Activated naive CD8-positive, alpha-beta T cell treated with anti-CD3 and anti-CD28 coated beads, Interleukin-2, amount 10 ng/mL, durations not matched to agents 7 days and 5 days (primary cell): ENCODE measurements at places on chromosomes 1 and 21. TPM values are rescaled to one million over a fixed set of nuclear protein-coding genes. Genes with fewer than 3 reads are reported as not detected.

The CFAP141 gene
- total RNA-seq = not detected

The NECAP2 gene
- total RNA-seq = 111 TPM

DNA sequence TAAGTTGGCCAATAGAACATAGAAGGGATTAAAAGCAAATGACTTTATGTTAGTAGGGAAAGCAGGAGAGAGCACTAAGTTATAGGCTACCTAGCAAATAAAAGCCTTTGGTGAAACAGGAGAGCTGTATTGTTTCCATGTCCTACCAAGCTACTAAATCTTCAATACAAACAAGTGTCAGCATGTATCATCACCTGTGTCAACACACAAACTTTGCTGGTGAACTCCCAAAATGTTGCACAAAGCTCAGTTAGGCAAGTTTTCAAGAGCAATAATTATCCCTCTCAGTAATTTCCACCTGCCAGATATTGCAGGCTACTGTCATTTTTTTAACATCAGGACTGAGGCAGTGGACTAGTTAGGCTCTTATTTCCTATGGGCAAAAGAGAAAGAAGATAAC is 77.7 kb upstream of the ADAM30 start:
- no peak overlapping the region for H3K4me3 ChIP-seq
- H3K36me3 ChIP-seq = peaks cover 40% of the 10 kb centered on the region
- no peak for DNase-seq
- peaks cover 15% of the 10 kb centered on the region for H3K4me1 ChIP-seq
- H3K27me3 ChIP-seq = no peaks in the 10 kb centered on the region

DNA sequence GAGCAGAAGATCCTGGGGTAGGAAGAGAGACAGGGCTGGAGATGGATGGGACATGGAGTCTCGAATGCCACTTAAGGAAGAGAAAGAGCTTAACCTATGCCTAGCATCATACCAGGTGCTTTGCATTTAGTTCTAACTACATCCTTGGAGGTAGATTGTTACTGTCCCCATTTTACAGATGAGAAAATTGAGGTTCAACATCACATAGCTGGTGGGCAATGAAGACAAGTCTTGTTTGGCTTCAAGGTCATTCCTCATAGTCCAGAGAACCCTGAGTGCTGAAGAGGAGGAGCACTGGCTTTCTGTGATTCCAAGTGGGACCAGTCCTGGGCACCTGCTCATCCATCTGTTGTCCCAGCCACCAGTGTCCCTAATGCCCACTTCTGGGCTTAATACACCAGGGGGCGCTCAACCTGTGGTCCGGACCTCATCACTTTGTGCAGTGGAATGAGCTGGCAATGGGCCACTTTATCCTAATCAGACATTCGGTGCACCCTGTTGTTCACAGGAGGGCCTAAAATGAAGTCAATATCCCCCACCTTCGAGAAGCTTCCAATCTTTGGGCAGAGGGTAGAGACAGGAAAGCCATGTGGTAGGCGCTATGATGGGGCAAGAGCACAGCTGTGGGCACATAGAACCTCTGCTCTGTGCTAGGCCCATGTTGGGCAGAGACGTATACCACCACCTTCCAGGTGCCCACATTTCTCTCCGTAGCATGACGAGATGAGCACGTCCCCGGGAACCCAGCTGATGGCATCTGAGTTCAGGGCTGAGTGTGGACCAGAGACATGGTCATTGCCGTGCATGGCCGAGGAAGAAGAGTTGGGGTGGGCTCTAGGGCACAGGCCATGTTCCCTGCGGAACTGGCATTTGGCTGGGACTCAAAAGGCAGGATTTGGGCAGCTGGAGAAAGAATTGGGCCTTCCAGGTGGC is 9.2 kb downstream of the RPS6KA1 start:
- DNase-seq = no peak
- no peaks in the 10 kb centered on the region for H3K27me3 ChIP-seq
- peak overlapping the region; percentile 50 for H3K27ac ChIP-seq
- no peak overlapping the region for H3K4me3 ChIP-seq
- peaks cover 67% of the 10 kb centered on the region for H3K4me1 ChIP-seq

GRCh38 chr1:95111014-95111413 is 6.1 kb upstream of the TLCD4 start:
- no peaks in the 10 kb centered on the region for H3K4me1 ChIP-seq
- no peak for DNase-seq
- H3K27ac ChIP-seq = no peak overlapping the region
- peaks cover 32% of the 10 kb centered on the region for H3K27me3 ChIP-seq
- H3K4me3 ChIP-seq = no peak overlapping the region
